Anterior cingulate cortex (tissue), 58 donors: ENCODE measurements at places on chromosomes 11 and 22.

DNA sequence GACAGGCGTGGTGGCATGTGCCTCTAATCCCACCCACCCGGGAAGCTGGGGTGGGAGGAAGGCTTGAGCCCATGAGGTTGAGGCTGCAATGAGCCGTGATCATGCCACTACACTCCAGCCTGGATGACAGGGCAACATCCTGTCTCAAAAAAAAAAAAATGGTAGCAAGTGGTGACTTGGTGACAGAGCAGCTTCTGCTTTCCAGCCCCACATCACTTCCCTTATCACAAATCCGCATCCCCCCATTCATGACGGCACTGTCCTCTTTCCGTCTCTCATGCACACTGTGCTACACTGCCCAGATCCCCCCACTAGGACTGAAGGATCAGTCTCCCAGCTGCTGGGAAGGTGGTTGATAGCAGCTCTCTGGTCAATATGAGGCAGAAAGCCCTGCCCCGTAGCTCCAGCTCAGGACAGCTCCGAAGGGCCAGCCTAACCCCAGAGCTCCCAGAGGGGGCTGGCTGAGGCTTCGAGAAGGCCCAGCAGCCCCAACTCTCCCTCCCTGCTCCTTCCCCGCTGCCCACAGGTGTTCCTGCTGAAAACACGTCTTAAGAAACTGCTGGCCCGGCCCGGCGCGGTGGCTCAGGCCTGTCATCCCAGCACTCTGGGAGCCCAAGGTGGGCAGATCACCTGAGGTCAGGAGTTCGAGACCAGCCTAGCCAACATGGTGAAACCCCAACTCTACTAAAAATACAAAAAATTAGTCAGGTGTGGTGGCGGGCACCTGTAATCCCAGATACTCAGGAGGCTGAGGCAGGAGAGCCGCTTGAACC is 15.9 kb downstream of the PGA5 start:
- no peak for DNase-seq

GRCh38 chr11:27241311-27242122 is 121.5 kb downstream of the CCDC34 start:
- DNase-seq = no peak

GRCh38 chr11:12219757-12220156 is 109.4 kb downstream of the MICAL2 start:
- DNase-seq = no peak

DNA sequence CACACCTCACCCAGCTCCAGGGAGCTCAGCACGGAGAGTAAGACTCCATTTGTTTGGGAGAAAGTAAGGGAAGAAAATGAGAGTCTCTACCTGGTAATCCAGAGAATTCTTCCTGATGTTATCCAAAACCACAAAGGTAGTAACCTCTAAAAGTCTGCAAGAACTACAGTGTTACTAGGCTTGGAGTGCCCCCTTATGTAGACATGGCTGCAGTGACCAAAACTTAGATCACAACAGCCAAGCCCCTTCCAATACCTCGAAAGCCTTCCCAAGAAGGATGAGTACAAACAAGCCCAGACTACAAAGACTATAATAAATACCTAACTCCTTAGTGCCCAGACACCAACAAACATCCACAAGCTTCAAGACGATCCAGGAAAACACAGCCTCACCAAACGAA is 4.9 kb downstream of the UBE2L6 start:
- no peak for DNase-seq

- peak; percentile 15 for DNase-seq
These were observed 104.7 kb upstream of the E2F8 start for GRCh38 chr11:19345519-19345847.

GRCh38 chr11:107695446-107695845 is 16.4 kb downstream of the SLN start:
- DNase-seq = no peak

GRCh38 chr11:72328366-72329224 is 84.6 kb upstream of the PHOX2A start:
- no peak for DNase-seq

GRCh38 chr11:1791912-1792311 is 28.2 kb upstream of the CTSD start:
- DNase-seq = no peak

DNA sequence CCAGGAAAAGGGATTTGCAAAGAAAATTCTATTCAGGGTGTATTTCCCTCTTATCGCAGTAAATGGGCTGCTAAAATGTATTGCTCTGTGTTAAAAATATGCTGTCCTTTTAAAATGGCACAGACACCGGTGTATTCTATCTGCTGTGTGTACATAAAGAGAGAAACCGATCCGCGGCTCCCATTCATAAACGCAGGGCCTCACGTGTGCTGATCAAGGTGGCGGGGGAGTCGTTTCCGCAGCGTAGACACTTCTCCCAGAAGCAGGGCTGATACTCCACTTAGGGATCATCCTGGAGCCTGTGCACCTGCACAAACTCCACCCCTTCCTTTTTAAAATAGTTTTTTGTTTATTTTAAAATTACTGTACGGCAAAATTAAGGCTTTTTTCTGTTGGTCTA is 26.1 kb upstream of the IGSF9B start:
- DNase-seq = no peak

DNA sequence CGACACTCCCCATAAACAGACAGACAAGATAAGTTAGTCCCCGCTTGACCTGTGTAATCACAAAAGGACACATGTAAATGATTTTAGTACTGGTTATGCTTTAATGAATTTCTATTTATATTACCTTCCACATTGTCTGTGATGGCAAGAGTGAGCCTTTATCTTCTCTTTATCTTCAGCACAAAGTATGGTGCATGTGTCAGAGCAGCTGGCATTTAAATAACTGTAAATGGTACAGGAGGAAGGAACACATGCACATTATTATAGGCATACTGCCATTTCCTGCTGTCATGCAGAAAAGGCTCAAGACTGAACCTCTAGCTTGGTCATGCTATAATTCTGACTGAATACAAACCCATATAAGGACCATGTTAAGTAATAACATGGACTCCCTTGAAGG is 1342.7 kb upstream of the TENM4 start:
- DNase-seq = no peak
